GM23248 (cell line): ENCODE measurements at places on chromosomes 6 and 20.

DNA sequence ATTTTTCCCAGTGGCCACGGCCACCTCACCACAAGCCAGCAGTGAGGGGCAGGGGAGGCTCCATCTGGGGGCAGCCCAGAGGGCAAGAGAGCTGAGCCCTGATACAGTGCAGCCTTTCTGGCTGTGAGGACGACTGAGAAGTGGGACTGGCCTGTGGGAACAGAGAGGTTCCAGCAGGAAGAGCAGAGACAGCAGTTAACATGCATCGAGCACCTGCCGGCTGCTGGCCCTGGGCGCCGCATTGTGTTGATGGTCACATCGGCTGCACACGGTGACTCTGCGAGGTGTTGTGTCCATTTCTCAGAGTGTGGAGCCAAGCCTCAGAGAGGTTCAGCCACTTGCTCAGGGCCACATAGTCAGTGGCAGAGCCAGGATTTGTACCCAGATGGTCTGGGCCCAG, 9.8 kb downstream of the FOXS1 start:
- DNase-seq, result no peak

DNA sequence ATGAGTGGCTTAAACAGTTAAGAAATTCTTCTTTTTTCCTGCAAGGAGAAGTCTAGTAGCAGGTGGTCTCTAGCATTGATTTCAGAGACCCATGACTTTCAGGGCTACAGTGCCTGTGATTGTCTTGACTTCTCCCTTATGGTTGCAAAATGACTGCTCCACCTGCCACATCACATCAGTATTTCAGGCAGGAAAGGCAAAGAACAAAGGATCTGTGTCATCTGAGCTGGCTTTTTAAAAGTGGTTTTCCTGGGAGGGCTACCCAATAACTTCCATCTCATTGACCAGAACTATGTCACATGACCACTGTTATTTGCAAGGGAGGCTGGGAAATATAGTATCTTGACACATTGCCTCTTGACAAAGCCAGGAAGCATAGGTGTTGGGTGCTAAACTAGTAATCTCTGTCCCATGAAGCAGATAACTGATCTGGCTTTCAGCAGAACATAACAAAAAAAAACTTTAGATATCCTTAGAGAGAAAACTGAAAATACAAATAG, 226.2 kb downstream of the DHX35 start:
- DNase-seq, result no peak

GRCh38 chr20:25669826-25670422, 26.7 kb downstream of the ZNF337 start:
- peak; percentile 84 for DNase-seq

DNA sequence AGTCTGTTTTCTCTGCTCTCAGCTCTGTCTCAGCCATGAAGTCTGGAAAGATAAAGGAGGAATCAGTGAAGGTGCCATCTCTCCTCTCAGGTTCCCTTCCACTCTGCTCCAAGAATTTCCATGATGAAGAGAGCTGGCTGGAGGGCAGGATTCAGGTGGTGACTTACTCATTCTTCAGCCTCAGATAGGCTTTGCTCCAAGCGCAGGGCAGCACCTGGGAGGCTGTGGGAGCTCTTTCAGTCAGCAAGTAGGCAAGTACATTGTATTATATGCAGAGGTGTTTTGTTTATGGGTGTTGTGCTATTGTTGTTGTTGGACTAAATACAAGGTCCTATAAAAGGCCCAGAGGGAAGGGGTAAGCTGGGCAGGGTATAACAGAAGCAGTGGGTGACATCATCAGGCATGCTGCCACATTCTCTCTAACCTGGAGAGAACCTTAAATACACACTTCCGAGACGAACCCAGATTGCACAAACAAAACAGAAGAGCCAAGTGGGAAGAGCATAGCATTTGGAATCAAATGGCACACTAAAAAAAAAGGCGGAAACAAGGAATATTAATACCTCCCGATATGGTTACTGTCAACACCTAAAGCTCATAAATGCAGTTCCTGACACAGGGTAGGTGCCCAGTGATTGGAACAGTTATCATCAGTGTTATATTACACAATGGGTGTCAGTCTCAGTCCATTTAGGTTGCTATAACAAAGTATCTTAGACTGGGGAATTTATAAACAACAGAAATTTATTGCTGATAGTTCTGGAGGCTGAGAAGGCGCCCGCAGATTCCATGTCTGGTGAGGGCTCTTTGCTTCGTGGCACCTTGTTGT, 14.5 kb upstream of the PSMG4 start:
- no peak for DNase-seq
